T-helper 9 cell (primary cell): ENCODE measurements at places on chromosomes 12 and 14.
A peak's percentile ranks its signal among the peaks of the same experiment; 100 is the strongest.

GRCh38 chr12:5430641-5431603, 986 bp upstream of the NTF3 start:
- DNase-seq = no peak

- peak; percentile 55 for DNase-seq
Observed at GRCh38 chr12:12334367-12335040, 15.5 kb downstream of the MANSC1 start.

GRCh38 chr12:86139671-86140070, 116.5 kb downstream of the MGAT4C start:
- DNase-seq = no peak

DNA sequence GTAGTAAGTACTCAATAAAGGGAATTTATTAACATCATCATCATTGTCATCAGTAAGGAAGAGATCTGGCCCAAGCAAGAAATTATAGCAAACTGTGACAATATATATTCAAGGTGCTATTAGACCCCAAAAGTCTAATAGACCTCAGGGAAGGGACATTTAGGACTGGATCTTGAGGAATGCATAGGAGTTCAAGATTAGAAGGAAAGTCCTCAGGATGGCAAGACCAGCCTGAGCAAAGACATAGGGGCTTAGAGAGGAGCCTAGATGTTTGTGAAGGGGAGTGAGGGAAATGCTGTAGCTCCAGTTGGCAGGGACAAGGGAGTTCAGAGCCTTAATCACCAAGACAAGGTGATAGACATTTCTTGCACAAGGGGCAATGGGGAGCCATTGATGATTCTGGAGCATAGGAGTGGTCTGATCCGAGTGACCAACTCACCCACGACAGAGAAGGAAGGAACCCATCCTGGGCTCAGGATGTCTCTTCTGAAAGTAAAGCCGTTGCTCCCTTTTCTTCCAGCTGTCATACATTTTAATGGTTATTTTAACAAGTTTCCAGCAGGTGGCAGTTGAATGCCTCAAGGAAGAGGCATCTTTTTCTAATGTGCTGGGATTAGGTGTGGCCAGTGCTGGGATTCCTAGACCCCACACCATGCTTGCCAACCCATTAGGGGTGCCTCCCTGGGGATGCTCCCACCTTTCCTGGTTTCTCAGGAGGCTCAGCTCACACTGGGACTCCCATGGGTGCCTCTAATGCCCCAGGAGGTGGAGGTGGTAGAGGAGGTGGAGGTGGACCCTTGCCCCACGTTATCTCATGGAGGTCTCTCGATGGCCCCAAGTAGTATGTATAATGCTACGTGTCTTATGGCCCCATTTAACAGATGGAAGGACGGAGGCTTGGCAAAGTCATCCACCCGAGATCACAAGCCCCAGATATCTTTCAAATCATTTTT, 37.8 kb downstream of the PHETA1 start:
- DNase-seq = no peak

DNA sequence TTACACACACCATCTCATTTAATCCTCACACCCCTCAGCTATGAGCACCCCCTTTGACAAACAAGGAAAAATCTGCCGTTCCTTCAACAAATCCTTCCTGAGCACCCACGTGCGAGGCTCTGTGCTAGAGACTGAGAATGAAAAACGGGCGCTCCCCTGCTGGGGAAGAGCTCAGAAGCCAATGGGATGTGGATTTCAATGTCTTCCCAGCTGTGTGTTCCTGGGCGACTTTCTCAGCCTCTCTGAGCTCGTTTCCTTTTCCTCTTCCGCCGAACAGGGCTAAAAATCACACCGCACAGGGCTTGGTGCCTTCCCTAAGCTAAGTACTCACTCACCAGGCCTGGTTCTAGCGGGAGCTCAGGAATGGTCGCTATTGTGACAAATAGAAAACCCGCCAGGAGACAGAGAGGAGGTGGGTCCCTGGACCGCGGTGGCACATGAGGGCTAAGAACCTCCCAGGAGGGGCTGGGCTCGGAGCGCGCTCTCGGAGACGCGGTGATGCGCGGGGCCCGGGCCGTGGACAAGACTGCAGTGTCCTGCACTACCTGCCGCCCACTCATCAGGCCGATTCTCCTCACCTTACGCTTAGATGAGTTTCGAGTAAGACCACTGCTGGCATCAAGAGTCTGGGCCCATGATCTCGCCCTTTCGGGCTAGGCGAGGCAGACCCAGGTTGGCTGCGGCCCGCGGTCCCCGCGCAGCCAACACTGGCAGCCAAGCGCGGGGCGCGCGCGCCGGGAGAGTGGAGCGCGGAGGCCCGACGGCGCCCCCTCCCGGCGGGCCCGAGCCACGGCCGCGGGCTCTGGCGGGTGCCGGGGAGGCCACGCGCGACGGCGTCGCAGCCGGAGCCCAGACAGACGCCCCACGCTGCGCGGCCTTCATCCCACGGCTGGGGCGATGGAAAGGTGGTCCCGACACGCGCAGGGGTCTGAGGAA, 17.0 kb downstream of the ZDHHC22 start:
- DNase-seq = peak; percentile 67

GRCh38 chr12:122355706-122356105, 66.8 kb downstream of the CLIP1 start:
- DNase-seq = no peak

DNA sequence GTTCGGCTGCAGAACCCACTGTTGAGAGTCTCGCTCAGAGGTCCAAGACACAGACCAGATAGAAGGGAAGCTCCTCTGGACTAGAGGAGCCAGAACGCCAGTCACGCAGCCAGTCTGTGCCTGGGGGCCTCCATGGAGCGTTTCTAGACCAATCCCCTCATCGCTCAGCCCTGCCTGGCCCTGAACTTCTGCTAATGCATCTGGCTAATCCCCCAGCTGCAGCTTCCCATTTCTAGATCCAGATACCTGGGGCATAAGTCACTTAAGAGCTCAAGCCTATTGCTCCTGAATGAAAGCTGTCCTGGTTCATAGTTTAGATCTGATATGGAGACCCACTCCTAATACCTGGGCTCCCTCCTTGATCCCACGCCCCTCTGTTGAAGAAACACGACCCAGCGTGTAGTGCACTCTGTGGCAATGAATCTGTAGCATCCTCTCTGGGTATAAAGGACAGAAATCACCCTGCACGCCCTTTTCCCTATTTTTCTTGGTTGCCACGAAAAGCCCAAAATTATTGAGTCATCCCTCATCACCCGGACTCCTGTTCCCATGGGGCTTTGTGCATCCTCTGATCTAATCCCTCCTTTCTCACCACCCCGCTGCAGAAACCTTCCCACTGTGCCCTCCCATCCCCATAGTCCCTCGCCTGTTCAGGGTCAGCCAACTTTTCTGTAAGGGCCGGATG, 341.6 kb upstream of the FKBP4 start:
- DNase-seq = no peak

- no peak for DNase-seq
Observed at GRCh38 chr12:43764528-43764927, 5.8 kb downstream of the IRAK4 start.

- no peak for DNase-seq
Observed at GRCh38 chr12:38124247-38125012, 192.1 kb upstream of the ALG10B start.

DNA sequence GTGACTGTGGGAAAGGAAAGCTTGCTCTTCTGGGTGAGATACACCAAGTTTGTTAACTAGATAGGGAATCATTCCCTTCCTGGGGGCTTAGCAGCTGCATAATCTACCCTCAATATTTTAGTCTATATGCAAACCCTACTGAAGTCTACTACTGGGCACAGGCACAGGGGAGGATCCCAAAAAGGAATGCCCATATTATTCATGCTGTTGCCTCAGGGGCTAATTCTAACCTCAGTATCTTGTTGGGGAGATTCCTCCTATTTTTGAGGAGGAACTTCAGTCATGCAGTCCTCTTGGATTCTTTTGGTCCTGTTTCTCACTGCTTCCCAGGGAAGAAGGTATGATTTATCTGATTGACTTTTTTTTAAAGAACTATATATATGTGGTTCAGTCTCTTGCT, 58.9 kb upstream of the ANKS1B start:
- no peak for DNase-seq

GRCh38 chr14:34368971-34369647, 92.9 kb downstream of the SPTSSA start:
- no peak for DNase-seq

DNA sequence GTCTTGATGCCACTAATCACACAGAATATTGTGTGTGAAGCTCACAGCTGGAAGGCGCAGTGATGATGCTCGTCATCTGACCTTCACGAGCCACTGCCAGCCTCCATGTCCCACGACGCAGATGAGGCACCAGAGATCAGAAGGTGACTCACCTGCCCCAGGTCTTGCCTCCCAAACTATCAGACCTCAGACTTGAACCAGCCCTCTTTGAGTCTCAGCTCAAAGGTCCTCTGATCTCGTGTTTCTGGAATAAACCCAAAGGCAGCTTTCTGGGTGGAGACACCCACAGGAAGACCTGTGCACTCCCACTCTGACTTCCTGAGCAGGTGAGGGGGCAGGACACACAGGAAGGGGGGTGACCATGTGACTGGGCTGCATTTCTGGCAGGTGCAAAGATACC, 19.6 kb upstream of the CHGA start:
- DNase-seq = no peak

DNA sequence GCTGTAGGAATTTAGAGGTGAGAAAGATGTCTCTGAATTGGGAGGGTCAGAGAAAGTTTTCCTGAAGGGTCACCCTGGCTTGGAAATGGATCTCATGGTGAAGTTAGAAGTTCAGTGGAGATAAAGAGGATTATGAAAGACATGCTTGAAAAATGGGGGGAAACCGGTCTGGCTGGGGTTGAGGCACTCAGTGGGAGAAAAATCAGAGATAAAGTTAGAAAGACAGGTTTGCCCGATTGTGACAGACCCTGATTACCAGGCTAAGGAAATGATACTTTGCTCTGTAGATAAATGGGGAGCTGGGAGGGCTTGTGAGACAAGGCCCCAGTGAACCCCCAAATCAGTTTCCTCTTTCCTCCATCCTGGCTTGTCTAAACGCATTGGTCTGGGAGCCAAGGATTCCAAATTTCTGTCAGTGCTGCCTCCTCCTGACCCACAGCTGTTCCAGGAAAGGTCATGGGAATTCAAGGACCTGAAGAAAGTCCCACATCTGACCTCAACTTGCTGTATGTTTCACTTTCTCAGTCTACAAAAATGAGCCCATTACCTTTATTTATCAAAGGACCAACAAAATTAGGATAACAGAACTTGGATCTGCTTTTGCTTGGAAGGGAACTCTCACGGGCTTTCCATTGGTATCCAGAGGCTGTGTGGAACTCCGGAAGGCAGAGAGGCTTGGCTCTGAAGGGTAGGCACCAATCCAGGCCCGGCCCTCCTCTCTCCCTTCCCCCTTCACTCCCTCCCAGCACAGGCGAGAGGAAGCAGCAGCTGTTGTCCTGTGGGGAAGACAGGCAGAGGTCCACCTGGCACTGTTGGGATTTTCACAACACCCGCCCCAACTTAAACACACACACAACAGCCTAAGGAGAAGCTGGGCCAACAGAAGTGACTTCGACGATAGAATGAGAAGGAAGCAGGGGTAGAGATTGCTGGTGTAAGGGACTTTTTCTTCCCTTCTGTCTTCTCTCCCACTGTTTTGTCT, 3.4 kb upstream of the RNASE7 start:
- DNase-seq = no peak

DNA sequence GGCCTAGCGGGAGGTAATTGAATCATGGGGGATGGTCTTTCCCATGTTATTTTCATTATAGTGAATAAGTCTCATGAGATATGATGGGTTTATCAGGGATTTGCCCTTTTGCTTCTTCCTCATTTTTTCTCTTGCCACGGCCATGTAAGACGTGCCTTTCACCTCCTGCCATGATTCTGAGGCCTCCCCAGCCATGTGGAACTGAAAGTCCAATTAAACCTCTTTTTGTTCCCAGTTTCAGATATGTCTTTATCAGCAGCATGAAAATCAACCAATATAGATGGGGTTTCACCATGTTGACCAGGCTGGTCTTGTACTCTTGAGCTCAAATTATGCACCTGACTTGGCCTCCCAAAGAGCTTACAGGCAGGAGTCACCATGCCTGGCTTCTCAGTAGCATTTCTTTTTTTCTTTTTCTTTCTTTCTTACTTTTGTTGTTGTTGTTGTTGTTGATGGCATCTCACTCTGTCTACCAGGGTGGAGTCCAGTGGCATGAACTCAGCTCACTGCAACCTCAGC, 33.2 kb downstream of the TSPAN19 start:
- no peak for DNase-seq
